Fibroblast of lung (primary cell): ENCODE measurements at places on chromosomes 3 and 15.

DNA sequence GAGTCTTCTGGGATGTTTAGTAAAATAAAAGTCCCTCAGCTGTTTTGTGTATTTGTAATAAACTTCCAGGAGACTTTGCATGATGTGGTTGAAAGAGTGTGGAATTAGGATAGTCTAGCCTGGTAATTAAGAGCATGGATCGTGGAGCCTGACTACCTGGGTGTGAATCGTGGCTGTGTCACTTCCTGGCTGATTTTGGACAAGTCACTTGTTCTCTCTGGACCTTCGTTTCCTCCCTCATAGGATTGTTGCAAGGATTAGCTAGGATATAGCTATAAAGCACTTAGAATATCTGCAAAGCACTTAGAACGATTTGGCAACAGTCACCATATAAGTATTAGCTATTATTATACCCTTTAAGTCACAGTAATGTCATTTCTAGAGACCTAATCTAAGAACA lies 40.2 kb downstream of the SLMAP start:
- no peak for DNase-seq

DNA sequence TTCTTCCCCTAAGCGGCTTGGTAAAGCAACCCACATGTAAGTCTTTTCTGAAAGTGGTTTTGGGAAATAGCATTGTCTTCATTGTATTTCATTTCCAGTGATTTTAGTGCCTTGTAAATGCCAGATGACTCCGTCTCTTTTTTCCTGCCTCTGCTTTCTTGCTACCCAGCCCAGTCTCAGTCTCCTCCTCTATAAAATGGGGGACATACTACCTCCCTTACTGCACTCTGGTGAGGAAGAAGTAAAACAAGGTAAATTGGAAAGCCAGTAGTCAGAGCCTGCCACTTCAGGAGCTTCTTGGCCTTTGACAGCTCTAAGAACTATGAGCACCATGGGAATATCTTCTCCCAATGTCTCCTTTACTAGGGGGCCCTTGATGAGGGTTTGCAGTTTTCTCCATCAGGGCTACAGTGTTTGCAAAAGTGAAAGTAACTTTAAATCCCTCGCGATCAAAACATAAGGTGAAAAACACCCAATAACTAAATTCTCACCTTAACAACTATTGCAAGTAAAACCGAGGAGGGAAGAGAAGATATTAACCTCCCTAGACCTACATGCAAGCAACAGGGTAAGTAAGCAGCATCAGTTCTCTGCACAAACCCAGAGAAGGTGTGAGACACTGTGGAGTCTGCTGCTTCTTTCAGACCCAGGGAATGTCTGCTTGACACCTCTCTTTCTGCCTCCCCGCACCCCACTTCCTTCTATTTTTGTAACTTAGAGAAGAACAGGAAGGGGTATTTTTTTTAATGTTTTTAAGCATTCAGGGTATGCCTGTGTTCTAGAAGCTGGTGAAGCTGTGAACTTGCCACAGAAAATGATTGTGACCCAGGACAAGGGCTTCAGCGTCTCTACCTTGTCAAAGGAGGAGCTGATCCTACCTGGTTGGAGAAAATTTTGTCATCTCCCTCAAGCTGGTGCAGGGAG lies 159.1 kb upstream of the EOMES start:
- no peak for DNase-seq

DNA sequence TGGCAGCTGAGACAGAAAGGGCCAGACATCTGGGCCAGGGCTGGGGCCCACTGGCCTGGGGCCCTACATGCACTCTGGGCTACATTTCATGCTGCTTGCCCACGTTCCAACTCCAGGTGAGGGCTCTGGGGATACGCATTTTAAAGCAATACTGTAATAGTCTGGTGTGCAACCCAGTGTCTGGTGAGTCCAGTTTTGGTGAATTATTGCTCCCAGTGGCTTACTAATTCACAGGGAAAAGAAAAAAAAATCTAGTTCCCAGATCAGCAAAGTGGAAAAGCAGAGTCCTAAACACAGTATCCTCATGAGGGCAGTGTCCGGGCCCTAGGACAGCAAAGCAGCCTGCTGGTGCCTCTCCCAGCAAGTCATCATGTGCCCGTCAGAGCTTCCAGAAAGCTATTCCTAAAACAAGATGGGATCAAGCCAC lies 82.4 kb downstream of the CCNL1 start:
- DNase-seq, result no peak

DNA sequence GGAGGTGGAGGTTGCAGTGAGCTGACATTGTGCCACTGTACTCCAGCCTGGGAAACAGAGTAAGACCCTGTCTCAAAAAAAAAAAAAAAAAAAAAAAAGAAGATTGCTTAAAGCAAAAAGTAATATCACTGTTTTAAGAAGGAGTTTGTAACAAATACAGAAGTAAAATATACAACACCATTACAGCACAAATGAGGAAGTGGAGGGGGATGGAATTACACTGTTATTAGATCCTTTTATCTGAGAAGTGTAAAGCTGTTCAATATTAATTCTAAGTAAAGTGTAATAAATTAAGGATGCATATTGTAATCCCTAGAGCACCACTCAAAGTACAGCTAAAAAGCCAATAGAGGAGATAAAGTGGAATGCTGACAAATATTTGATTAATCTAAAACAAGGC lies 47.0 kb upstream of the SNRPA1 start:
- DNase-seq, result no peak

GRCh38 chr15:25717457-25718168 lies 145.5 kb downstream of the ATP10A start:
- peak; percentile 69 for DNase-seq

DNA sequence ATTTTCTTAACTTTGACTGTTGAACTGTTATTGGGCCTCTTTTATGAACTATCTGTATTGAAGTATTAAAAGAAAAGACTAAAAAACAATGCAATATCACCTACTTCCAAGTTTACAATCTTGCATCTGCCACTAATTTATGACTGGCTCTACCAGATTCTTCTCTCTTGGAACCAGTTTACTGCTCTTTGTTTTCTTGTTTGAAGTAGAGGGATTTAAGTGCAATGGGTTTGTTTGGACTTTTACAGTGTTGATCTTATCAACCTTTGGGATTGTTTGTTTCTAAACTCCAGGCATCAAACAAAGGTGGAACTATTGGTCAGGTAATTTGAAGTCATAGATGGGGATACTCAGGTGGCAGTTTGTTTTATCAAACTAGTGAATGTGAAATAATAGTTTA lies 43.0 kb upstream of the MEIS2 start:
- DNase-seq, result no peak

- no peak for DNase-seq
Measured at GRCh38 chr15:63672775-63673174, 75.6 kb downstream of the FBXL22 start.

GRCh38 chr3:75342425-75342824 lies 321.7 kb upstream of the FRG2C start:
- no peak for DNase-seq

DNA sequence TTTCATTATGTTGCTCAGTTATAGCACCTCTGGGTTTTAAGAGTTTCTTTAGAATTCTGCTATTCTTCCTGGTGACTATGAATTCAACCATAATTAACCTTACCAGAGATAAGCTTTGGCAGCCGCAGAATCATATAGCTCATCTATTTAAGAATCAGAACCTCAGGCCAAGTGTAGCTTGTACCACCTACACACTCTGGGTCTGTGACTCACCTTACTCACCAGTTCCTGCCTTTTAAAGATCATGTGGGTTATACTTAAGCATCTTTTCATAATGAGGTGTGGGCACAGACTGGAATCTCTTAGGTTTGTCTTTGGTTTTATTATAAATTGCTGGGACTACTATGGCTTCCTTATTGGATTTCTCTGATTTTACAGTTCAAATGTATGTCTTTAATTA lies 21.9 kb downstream of the CDV3 start:
- no peak for DNase-seq

GRCh38 chr3:171874251-171874681 lies 31.1 kb downstream of the TMEM212 start:
- peak; percentile 97 for DNase-seq
